ENCODE measurements at places on chromosomes 6 and 20. TPM values are rescaled to one million over a fixed set of nuclear protein-coding genes. Genes with fewer than 3 reads are reported as not detected.

Gene BTN1A1
- not detected for total RNA-seq

Gene MEP1A
- not detected for total RNA-seq

Gene TGM3
- total RNA-seq = not detected

Gene COL9A3
- 133 TPM for total RNA-seq

Gene SLC2A10
- 43.6 TPM for total RNA-seq

Gene GATA5
- total RNA-seq = 0.77 TPM

Gene NRSN1
- not detected for total RNA-seq

Measured in pericardium fibroblast (primary cell).